Astrocyte of the spinal cord (primary cell): ENCODE measurements at places on chromosomes 12 and 14.

DNA sequence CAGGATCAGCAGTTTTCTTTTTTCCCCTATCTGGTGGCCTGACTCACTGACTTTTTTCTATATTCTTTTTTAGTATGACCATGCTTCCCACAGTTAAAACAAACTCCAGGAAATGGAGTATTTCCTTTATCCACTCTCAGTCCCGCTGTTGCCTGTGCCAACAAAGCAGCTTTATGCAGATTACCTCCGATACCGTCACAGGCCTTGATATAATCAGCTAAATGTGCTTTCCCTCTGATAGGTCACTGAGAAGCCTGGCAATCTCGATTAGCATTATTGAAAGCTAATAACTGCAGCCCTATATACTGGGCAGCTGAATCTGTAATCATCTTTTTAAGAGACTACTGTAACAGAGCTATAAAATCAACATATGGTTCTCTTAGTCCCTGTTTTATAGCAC is 243.6 kb downstream of the KIF21A start:
- DNase-seq = peak; percentile 37

- DNase-seq = no peak
These were observed 849.2 kb upstream of the LRFN5 start for GRCh38 chr14:40757376-40757950.

- DNase-seq = peak; percentile 84
These were observed at the start of gene SLC6A15 for GRCh38 chr12:84912198-84913128. SLC6A15 (minus strand) TSS chr12:84912799; CDS start chr12:84892120, 20,679 bp downstream.

GRCh38 chr12:89169321-89169720 is 183.0 kb downstream of the DUSP6 start:
- DNase-seq = no peak

GRCh38 chr14:26859483-26859882 is 261.6 kb upstream of the NOVA1 start:
- DNase-seq = no peak

DNA sequence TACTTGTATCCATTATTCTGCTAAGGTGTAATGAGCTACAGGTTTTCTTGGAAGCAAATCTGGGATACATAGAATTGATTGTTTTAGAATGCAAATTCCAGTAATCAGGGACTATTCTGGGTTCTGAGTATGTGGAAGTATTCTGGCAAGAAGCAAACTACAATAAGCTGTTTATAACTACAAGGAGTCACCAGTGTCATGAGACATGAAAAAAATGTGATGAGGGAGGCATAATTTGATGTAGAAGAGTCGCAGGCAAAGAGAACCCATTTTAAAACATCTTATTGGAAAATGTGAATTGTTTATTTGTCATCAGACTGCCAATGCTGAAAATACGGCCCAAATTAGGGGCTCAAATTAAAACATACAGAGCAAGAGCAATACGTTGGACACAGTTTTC is 321.8 kb upstream of the E2F7 start:
- DNase-seq = no peak

DNA sequence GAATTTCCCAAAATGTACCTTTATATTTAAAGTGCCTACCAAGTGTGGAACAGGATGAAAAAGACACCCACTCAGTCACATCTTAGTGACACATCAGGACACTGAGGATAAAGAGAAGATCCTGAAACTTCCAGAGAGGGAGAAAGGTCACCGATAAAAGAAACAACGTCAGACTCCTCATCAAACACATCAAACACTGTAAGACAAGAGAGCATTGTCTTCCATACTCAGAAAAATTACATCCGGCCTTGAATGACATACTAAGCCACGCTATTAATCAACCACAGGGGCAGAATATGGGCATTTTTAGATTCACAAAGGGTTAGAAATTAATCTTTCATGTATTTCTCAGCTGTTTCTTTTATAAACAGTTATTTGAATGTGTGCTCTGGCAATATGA is 490.3 kb downstream of the APAF1 start:
- DNase-seq = no peak

- DNase-seq = no peak
These were observed 689 bp upstream of the PDE3A start for GRCh38 chr12:20367583-20368113.

- DNase-seq = peak; percentile 91
These were observed 191.3 kb upstream of the AMIGO2 start for GRCh38 chr12:47270782-47271664.

- no peak for DNase-seq
These were observed 17.6 kb upstream of the GPR68 start for GRCh38 chr14:91261986-91262549.

- DNase-seq = no peak
These were observed 4.7 kb downstream of the FAM161B start for GRCh38 chr14:73945159-73945670.

- no peak for DNase-seq
These were observed 4.2 kb downstream of the SRSF5 start for GRCh38 chr14:69771136-69771535.

DNA sequence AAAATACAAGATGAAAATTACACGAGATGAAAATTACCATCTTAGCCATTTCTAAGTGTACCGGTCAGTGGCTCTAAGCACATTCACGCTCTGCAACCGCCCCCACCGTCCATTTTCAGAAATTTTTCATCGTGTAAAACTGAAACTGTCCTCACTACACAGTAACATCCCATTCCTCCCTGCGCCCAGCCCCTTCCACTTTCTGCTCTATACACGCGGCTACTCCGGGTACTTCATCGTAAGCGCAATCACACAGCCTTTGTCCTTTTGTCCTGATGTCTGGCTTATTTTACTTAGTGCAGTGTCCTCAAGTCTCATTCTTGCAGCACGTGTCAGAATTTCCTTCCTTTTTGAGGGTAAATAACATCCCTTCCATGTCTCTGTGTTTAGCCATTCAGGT is 3.6 kb upstream of the GPR132 start:
- DNase-seq = no peak

GRCh38 chr14:74975059-74975810 is 19.8 kb upstream of the PGF start:
- no peak for DNase-seq

- DNase-seq = no peak
These were observed 21.3 kb downstream of the CLEC2A start for GRCh38 chr12:9910716-9911421.

GRCh38 chr12:121793440-121793837 is at the start of gene RHOF:
RHOF (minus strand) TSS chr12:121793688; CDS start chr12:121793633, 55 bp downstream.
- no peak for DNase-seq

DNA sequence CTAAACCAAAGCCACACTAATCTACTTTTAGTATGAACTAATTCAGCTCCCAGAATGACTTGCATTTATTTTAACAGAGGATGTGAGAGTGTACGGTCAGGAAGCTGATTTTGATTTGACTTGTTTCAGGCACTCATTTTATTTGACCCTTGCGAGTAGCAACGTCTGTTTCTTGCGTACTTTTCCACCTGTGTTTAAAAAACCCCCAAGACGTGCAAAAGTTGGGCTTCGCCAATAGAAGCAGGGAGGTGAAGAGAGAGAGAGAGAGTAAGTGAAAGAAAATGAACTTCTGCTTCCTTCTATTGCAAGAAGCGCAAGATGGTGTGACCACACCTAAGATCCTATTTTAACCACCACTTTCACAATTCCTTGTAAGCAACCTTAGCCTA is 6.7 kb upstream of the SLC15A4 start:
- no peak for DNase-seq

DNA sequence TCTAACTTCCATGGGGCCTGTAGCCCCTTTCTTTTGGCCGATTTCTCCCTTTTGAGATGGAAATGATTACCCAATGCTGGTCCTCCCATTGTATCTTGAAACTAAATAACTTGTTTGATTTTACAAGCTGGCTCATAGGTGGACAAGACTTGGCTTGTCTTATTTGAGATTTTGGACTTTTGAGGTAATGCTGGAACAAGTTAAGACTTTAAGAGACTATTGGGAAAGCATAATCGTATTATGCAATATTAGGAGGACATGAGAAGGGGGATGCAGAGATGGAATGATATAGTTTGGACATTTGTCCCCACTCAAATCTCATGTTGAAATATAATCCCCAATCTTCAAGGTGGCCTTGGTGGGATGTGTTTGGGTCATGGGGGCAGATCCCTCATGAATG is 49.2 kb upstream of the LYZ start:
- no peak for DNase-seq

DNA sequence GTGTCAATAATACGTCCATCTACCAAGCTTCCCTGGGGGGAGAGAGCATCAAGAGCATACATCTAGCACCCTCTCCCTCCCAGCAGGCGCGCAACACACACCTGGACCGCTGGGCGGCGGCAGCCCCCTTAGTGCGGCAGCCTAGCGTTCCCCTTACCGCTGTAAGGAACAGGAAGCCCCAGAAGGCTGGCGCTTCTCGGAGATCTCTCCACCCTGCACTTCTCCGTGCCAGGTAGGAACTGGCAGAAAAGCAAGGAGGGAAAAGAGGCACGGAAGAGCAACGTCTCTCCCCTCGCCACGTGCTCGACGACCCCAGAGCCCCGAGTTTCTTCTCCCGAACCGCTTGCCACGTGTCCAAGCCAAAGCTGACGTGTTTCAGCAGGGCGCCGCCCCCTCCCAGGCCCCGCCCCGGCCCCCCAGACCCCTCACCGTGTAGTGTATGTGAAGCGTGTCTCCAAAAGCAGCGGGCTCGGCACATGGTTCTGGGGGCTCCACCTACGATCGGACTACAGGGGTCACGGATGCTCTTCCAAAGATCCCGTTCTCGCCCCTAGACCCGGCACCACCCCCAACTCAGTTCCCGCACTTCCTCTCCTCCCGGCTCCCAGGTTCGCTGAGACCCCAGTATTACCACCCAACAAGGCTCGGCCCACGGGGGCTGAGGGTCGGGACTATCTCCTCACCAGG is 532 bp downstream of the FKBP11 start:
- DNase-seq = peak; percentile 51

DNA sequence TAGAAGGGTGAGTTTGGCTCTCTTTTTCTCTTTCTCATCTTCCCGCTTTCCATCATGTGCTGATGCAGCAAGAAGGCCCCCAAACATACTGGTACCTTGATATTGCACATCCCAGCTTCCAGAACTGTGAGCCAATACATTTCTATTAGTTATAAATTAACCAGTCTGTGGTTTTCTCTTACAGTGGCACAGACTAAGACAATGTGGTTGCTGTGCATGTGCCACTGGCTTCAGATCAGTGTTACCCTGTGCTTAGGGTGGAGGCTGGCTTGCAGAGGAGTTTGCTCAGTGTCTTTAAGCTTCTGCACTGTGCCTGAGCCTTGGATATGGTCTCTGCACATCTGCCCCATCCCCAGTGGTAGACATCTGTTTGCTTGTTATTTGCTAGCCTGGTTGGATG is 5.5 kb downstream of the IFI27L2 start:
- no peak for DNase-seq

DNA sequence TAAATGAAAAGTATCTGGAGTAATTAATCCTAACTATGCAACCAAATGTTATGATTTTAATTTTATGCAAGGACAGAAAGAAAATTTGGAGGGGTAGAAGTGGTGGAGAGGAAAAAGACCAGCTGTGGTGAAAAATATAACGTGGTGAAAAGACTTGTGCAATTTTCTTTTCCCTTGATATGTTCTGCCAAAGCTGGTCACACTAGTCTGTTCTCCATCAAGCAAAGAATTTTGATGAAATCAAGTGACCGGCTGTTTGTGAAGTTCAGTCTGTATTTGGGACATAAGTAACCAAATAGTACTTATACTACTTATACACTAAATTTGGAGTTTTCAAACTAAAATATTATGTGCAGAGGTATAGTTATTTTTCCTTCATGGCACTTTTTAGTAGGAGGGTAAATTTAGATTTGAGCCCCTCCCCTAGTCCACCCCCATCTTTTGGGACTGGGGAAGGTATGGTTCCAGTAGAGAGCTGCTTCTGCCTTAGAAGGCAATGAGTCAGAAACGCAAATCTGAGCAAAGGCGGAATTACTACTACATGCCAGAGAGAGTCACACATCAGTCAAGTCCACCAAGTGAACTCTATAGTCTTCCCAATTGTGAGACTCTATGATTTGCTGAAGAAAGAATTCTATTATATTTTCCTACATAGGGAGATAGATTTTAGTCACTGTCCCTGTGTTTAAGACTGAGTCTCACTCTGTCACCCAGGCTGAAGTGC is 229.7 kb downstream of the SLC25A21 start:
- DNase-seq = peak; percentile 5

GRCh38 chr12:25960961-25961360 is 2.5 kb downstream of the RASSF8 start:
- peak; percentile 29 for DNase-seq
